ENCODE measurements at places on chromosomes 7 and 10.

GRCh38 chr7:110760341-110760740 lies 330.6 kb upstream of the LRRN3 start:
- DNase-seq, result no peak

DNA sequence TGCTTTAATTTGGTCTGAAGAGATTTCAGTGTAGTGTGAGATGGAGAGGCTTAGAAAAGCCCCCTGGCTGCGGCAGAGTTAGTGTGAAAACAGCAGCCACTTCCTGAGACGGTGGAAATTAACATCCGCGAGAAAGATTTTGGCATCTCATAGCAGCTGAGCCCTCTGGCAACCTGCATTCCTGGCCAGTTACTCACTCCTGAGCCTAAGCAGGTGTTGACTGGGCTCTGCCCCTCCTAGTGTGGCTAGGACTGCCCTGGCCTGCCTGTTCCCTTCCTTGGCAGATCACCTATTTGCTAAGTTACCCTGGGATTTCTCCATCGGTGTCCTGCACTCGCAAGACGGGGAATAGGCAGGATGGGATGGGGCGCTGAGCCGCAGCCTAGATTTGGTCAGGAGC lies 57.6 kb upstream of the LMTK2 start:
- no peak for DNase-seq

GRCh38 chr10:119598397-119598796 lies 1.6 kb upstream of the TIAL1 start:
- DNase-seq, result no peak

GRCh38 chr10:35442592-35442991 lies 106.3 kb downstream of the CCNY start:
- DNase-seq, result no peak

- DNase-seq, result no peak
Observed at GRCh38 chr7:25091779-25092178, 33.3 kb downstream of the CYCS start.

DNA sequence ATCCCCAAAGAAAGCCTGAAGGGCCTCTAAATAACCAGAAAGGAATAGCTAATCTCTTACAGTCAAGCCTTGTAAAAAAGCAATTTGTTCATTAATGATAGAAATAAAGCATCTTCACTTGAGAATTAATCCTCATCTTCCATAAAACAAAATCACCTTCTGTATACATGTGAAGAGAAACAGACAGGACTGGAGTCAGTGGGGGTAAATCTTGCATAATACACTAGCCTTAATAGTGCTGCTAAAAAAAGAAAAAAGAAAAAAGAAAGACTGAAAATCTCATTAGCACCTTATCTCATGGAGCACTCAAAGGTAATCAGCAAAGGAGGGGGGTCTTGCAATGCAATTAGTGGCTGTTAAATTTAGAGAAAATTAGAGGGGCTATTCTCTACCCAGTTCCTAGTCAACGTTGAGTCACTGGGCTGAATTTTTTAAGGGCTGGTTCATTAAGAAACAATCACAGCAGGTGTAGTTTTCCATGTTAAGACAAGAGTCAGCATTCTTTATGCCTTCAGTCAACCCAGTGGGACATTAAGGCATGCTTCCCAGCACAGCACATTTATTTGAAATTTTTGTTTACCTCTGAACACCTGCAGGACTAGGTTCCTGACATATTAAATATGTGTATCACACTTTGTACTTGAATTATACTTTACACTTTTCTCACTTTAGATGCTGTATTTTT lies 1455.7 kb upstream of the CELF2 start:
- DNase-seq, result no peak

GRCh38 chr10:131998845-131999681 lies 17.3 kb upstream of the BNIP3 start:
- no peak for DNase-seq

GRCh38 chr10:114053946-114054345 lies 10.3 kb downstream of the ADRB1 start:
- no peak for DNase-seq

- no peak for DNase-seq
Observed at GRCh38 chr7:48307041-48307714, 135.9 kb downstream of the ABCA13 start.

DNA sequence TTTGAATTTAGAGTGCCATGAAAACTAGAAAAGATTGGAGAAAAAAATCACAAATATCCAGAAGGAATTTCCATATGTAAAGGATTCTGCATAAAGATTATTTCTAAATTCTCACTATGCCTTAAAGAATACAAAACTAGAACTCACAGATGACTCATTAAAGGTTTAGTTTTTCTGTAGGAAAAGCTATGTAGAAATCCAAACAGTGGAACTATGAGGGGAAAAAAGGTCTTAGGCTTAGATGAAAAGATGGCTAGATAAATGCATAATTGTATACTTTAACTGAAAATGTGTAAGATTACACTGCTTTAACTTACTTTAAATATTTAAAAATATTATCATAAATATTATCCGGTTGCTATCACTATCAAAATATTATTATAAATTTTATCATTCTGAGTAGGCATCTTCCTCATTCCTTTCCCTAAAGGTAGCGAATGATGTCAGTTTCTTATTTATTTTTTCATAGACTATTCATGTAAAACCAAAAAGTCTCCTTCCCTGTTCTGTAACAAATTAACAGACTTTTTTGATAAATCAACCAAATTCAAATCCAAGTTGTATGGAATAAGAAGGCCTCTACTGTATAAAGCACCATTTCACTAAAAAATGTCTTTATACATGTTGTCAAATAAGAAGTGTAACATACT lies 69.1 kb upstream of the COMTD1 start:
- DNase-seq, result no peak
